ENCODE measurements at places on chromosomes 2 and 18.

DNA sequence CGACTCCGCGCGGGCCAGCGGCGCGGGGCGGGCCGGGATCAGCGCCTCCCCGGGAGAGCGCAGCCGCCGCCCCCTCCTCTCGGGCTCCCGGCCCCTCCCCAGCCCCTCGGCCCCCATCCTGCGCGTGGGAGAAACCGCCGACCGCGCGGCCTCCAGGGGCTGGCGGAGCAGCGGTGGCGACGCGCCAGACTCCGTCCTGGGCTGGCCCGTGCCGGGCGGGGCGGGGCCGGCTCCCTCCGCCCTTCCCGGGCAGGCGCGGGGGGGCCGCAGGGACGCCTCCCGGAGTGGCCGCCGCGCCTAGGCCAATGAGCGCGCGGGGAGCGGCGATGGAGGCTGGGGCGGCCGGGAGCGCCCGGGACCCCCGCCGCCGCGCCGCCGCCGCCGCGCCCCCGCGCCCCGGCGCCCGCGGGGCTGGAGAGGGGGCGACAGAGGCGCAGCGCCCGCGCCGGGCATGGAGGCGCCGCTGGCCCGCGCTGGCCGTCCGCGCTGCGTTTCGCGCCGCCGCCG is 49.1 kb downstream of the KCNIP3 start:
- DNase-seq, result no peak

DNA sequence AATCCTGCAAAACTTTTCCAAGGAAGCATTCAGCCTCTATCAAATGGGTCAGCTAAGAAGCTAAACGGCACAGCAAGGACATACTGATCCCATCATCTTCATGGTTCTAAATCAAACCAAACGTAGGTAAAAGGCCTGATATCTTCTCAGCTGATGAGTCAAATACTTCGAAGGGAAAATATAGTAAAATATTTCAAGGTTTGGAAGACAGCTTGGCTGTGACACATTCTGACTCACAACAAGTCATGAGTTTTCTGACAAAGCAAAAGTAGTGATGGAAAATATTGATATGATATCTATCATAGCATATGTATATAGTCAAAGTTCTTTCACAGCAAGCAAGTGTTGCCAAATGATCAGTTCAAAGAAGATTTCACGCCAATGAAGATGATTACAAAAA is 31.5 kb downstream of the DOCK10 start:
- DNase-seq, result no peak

DNA sequence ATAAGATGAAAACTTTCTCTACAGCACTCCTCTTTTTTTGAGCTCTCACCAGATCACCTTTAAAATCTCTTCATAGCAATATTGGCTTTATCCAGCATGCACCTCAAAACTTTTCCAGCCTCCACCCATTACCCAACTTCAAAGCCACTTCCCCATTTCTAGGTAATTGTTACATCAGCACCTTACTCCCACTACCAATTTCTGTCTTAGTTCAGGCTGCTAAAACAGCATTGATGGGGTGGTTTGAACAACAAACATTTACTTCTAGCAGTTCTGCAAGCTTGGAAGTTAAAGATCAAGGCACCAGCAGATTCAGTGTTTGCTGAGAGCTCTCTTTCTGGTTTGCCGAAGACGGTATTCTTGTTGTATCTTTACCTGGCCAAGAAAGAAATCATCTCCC is 114.0 kb upstream of the SLC39A10 start:
- DNase-seq, result no peak

DNA sequence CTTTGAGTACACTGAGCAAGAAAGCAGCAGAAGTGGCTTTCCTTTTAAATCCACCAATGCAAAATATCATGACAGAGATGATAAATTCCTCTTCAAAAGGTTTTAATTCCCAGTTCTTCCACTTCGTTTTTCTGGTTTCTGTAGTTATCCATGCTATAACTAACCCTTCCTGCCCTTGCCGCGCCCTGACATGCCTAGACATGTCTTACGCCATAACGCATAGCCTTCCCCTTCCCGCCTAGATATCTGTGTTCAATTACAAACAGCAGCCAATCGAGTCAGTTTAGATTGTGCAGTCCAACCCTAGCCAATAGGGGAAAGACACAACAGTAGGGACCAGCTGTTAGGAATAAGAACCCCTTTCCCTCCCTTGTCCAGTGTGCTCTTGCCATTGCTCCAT is 16.1 kb downstream of the PRPF40A start:
- no peak for DNase-seq

DNA sequence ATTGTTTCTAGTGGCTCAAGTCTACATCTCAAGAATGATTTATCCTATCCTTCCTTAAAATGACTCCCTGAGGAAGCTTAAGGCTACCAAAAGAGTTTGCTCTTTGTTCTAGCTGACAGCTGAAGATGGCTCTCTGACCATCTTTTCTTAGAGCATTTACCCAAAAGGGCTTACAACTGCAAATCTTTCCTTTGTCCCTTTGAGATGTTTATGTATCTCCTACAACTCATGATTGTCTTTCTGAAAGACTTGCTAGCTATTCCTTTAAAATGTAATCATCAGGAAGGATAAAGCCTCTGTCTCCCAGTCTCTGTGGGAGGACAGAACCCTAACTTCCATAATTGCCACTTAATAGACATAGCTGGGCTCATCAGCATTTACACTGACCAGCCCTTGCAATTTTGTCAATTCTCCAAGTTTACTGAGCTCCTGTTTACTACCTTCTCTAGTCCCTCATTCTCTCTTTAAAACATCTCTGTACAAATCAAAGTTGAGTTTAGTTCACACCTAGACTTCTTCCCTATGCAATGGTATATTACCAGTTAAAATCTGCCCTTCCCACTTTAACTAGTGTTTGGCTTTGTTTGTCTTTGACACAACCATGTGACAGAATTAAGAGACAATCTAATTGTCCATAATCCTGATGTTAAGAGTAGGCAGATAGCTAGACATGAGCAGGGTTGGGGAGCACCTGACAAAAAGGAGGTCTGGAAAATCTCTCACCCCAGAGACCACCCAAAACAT is 188.2 kb downstream of the PTH2R start:
- DNase-seq, result no peak

Measured in stimulated activated CD4-positive, alpha-beta T cell treated with anti-CD3 and anti-CD28 coated beads, Interleukin-1b, Interleukin-23, amount 100 ng/mL, for 24 hours (primary cell).